NCI-H1436 treated with DMSO at 0.1 percent for 48 hours (cell line): ENCODE measurements at places on chromosomes 12 and 14.

DNA sequence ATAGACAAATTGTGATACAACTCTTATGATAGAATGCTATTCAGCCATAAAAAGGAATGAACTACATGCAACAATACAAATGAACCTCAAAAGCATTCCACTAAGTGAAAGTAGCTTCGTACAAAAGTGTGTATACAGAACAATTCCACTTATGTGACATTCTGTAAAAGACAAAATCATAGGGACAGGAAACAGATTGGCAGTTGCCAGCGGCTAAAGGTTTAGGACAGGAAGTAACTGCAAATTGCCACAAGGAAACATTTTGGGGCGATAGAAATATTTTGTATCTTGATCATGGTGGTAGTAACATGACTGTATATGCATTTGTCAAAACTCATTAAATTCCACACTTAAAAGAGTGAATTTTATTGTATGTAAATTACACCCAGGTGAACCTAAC, 113.4 kb downstream of the CAPZA3 start:
- DNase-seq = no peak

GRCh38 chr14:91545946-91546716, 36.0 kb upstream of the PPP4R3A start:
- DNase-seq = no peak

DNA sequence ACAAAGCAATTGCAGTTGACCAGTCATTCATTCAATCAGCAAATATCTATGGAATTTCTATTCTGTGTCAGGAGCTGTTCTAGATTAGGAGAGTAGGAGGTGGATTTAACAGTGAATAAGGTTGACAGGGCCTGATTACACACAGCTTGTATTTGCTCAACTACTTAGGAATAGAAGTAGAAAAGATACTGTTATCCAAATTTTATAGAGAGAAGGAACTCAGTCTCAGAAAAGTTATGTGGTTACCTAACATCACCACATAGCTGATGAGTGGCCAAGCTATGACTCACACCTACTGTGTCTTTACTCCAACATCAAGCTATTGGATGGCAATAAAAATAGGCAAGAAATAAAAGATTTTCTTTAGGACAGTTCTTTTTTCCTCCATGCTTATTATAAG, 374.8 kb downstream of the RMST start:
- no peak for DNase-seq

DNA sequence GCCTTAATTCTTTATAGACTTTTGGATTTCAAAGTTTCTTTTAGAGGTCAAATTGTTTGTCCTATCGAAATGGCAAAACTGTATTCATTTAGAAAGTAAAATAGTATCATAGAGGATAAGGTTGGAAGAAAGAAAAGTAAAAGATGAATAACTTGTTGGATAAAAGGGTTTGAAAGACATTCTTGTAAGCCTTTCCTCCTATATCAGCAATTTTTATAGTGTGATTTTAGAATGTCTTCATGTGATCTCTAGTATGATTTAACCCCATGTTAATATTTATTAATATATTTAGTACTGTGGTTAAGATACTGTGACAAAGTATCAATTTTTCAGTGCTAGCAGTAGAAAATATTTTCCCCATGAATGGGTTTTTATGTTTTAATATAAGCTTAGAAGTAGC, 4.5 kb downstream of the ARF6 start:
- no peak for DNase-seq

DNA sequence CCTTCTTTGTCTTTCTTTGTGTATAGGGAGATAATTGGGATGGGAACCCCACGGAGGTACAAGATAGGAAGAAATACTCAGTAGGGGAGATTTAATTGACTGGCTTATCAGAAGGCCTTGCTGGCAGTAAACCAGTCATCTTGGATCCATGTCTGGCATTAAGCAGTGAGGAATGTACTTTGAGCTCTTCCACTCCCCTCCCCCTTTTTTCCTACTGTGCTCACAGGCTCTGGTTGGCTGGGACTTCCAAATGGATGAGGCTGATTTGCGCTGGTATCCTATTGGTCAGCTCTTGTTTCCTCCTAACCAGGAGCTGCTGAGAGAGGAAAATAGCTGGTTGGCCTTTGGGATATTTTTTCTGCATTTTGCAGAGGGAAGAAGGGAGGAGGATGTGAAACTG, 24.7 kb downstream of the NGDN start:
- no peak for DNase-seq

GRCh38 chr12:114700392-114701103, 16.6 kb upstream of the TBX3 start:
- no peak for DNase-seq

DNA sequence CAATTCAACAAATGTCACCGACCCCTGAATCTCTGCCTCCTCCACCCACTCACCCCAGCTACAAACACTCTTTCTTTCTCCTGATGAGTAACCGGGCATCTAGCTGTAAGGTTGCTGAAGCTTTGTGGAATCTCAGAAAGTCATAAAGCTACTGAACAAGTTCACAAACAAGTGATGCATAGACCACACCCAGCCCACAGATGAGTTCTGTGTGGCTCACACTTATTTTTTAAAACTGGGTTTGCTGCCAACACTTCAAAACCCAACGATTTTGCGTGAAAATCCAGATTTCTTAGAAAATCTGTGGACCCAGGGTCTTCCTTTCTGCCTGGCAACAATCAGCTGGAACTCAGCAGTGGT, 96.1 kb downstream of the APAF1 start:
- no peak for DNase-seq

- DNase-seq = no peak
These were observed 32.8 kb downstream of the KIF26A start for GRCh38 chr14:104171029-104171697.

- DNase-seq = no peak
These were observed 17.4 kb upstream of the CHFR start for GRCh38 chr12:132904718-132905328.

GRCh38 chr12:98514982-98515286, 456 bp upstream of the TMPO start:
- no peak for DNase-seq

GRCh38 chr12:48927261-48927660, 2.0 kb upstream of the FKBP11 start:
- no peak for DNase-seq

DNA sequence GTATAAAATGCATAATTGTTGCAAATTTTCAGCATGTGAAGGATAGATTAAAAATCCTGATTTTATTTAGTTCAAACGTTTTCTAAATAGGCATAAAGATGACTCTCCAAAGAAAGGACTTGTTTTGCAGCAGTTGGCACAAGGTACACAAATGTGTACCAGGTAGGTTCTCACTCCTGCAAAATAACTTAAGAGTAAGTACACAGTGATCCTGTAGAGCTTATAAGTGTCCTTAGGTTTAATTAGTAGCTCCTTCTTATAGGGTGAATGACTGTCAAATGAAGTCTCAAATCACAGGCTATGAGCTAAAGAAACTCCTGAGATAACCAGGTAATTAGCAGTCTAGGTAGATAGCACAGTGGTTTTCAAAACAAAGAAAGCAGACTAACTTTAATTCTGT, 330.6 kb upstream of the MDGA2 start:
- DNase-seq = no peak
